ENCODE measurements at places on chromosomes 11 and 22. TPM values are rescaled to one million over a fixed set of nuclear protein-coding genes. Genes with fewer than 3 reads are reported as not detected.

IGLL1 gene
- 0.28 TPM for polyA plus RNA-seq

IRAG1 gene
- polyA plus RNA-seq = 9.2 TPM

GNAZ gene
- 6.7 TPM for polyA plus RNA-seq

FXYD2 gene
- 455 TPM for polyA plus RNA-seq

FIBP gene
- 94.0 TPM for polyA plus RNA-seq

DEUP1 gene
- 1.9 TPM for polyA plus RNA-seq

INPP5J gene
- 3.6 TPM for polyA plus RNA-seq

ARHGAP8 gene
- polyA plus RNA-seq = 30.0 TPM

SULT4A1 gene
- 2.9 TPM for polyA plus RNA-seq

CRACR2B gene
- polyA plus RNA-seq = 10.3 TPM

TSPAN32 gene
- polyA plus RNA-seq = 1.6 TPM

OR8J3 gene
- not detected for polyA plus RNA-seq

POU2AF1 gene
- polyA plus RNA-seq = 0.53 TPM

MFNG gene
- polyA plus RNA-seq = 9.5 TPM

Data from renal cortex interstitium (tissue), 15 donors.